ENCODE measurements at places on chromosomes 16 and 17.
A peak's percentile ranks its signal among the peaks of the same experiment; 100 is the strongest.

- DNase-seq, result no peak
These were observed 22.8 kb upstream of the KDM6B start for GRCh38 chr17:7811251-7811650.

- DNase-seq, result no peak
These were observed 5.5 kb downstream of the TMEM204 start for GRCh38 chr16:1538804-1539520.

DNA sequence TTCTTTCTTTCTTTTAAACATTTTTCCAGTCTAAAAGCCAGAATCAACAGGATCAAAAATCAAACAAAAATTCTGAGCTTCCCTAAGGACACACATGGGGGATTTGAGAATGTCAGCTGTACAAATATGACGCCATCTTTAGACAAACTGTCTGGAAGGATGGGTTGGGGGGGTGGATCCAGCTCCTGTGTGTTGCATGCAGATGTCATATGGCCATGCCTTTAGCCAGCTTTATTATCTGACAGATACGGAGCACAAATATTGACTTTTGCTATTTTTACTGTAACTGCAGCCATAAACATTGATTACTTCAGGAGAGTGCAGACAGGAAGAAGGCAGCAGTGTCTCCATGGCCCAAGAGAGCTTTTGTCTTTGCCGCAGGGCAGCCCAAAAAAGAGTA lies 279.4 kb upstream of the ELAC2 start:
- peak; percentile 99 for DNase-seq

- DNase-seq, result no peak
These were observed 2.3 kb downstream of the CLUH start for GRCh38 chr17:2709183-2709661.

GRCh38 chr17:79500745-79501618 lies 109.9 kb downstream of the RBFOX3 start:
- no peak for DNase-seq
